ENCODE measurements at places on chromosomes 16 and 17.
A peak's percentile ranks its signal among the peaks of the same experiment; 100 is the strongest.

DNA sequence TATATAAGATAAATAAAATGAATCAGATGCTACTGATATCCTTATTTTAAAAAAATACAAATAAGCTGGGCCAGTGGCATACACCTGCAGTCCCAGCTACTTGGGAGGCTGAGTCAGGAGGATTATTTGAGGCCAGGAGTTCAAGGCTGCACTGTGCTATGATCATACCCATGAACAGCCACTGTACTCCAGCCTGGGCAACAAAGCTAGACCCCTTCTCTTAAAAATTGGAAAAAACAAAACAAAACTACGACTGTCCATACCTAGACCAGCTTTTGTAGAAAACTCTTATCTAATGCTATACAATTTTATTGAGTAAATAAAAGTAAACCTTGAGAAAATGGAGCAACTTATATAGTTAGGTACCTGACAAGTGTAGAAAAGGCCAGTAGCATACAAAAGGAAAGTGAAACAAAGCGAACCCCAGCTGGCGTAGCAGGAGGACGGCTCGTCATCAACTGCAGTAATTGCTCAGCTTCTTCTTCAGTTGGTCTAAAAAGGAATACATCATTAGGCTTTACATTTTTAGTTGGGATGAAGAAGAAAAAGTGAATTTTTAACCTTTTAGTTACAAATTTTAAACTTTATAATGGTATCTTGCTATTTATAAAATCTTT, 23.6 kb downstream of the INTS2 start:
- DNase-seq = peak; percentile 5

DNA sequence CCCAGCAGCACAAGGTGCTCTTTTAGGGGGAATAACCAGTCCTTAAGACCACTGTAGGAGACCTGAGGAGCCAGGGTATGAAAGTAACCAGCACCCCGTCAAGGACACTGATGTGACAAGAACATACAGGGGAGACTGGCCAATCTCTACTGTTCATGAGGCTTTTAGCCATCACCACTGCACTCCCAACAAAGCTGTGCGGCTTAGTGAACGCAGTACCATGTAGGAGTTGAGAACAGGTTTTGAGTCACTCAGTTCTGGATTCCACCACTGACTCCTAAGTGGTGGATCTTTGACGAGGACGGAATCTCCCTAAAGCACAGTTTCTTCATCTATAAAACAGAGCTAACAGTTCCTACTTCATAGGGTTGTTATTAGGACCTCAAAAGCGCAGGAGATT, 26.8 kb downstream of the COG4 start:
- DNase-seq = no peak

GRCh38 chr17:76329664-76330063, 21.6 kb upstream of the QRICH2 start:
- no peak for DNase-seq

DNA sequence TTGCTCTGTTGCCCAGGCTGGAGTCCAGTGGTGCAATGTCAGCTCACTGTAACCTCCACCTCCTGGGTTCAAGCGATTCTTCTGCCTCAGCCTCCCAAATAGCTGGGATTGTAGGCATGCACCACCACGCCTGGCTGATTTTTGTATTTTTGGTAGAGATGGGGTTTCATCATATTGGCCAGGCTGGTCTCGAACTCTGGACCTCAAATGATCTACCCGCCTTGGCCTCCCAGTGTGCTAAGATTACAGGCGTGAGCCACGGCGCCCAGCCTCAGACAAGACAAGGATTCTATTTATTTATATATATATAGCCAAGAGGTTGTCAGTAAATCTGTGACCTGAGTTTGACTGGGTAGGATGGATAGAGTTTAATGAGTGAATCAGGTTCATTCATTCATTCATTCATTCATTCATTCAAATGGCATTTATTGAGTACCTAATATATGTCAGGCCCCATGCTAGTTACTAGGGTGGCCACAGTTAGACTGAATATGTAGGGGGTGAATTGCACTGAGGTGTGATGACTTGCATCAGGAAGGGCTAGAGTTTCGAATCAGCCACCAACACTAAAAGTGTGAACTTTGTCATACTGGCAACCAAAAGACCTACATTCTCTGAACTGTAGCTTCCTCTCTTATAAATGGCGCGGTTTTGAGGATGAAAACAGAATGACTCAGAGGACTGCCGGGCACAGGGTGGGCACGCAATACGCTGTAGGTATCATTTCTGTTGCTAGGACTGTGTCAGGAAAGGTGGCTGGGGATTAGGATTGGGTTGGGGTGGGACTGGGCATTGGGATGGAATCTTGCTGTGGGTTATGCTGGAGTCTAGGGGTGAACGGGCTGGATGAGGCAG, 37.8 kb downstream of the ITGAE start:
- DNase-seq = peak; percentile 60

DNA sequence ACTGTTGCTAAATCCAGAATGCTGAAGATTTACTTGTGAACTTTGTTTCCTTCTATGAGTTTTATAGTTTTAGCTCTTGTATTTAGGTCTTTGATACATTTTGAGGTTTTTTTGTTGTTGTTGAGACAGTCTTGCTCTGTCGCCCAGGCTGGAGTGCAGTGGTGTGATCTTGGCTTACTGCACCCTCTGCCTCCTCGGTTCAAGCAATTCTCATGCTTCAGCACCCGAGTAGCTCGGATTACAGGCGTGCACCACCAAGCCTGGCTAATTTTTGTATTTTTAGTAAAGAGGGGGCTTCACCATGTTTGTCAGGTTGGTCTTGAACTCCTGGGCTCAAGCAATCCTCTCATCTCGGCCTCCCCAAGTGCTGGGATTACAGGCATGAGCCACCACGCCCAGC, 14.4 kb downstream of the TENT4B start:
- no peak for DNase-seq

GRCh38 chr17:51044976-51045375, 75.7 kb downstream of the SPAG9 start:
- no peak for DNase-seq

DNA sequence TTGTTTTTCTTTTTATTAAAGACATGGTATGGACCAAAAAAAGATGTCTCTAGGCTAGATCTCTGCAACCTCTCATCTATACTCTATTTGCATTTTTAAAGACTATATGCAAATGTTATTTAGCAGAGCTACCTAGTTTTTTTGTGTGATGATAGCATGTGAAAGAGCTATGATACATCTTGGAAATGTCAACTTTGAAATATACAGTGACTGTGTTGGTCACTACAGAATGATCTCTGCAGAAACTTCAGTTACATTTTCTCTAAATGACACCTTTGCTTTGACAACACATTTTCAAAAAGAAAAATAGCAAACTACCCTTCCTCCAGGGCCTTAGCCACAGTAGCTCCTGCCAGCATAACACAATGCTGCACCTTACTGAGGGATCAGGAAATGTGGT, 86.6 kb downstream of the PRKCB start:
- no peak for DNase-seq

DNA sequence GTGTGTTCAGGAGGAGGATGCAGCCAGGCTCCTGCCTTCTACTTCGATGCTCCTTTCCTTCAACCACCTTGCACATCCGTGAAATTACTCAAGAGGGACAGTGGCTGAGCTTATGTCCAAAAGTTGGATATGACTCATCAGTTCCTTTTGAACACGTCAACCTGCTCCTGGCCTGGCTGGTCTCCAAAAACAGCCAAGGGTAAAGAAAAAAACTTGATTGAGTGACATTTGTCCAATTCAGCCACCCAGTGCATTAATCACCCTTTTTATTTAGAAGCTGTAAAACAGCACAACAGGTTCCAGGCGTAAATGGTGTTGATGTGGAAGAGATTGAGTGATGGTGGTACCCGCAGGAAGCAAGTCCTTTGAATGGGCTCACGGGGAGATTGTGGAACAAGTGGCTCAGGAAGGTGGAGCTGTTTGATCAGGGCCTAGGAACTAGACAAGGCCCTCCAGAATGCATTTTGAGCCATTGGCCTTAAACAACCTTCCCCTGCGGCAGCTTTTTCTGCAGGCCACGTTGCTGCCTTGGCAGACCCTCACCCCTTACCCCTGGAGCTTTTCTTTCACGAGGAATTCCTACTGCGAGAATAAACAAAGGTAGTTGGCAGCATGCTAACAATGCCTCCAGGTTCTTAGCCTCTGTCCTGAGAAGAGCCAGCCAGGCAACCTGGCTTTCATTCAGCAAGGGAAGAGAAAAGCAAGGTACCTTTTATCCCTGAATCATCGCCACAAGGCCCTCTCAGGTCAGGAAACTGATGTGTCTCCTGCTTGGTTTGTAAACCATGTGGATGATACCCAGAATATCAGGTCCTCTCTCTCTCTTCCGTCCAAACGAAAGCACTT, 173.3 kb upstream of the CACNG5 start:
- no peak for DNase-seq

GRCh38 chr17:79000396-79001189, 9.0 kb downstream of the CANT1 start:
- no peak for DNase-seq

DNA sequence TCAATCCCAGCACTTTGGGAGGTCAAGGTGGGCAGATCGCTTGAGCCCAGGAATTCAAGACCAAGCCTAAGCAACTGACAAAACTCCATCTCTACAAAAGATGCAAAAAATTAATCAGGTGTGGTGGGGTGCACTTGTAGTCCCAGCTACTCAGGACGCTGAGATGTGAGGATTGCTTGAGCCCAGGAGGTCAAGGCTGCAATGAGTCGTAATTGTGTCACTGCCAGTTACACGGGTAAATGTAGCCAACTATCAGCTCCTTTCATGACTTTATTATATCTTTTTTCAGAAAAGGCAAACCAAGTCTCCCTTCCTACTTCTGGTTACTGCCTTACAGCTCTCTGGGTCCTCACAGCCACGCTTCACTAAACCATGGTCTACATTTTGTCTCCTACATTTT, 4.0 kb downstream of the SDF2 start:
- DNase-seq = no peak

DNA sequence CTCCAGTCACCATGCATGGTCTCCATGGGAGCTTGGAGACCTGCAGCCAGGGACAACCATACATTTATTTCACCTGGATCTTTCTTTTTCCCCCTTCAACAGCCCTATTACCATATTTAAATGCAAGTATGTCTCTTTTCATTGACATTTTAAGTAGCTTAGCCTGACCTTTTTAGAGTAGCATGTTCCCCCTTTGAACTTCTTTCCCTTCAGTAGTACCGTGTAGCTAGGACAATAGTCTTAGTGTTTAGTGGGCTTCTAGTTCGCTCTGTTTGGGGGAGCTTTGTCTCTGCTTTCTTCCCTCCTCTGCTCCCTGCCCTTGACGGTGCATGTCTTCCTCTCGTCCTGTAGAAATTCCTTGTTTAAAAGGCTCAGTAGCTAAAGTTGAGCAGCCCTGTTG, 94.6 kb downstream of the CCDC182 start:
- no peak for DNase-seq

DNA sequence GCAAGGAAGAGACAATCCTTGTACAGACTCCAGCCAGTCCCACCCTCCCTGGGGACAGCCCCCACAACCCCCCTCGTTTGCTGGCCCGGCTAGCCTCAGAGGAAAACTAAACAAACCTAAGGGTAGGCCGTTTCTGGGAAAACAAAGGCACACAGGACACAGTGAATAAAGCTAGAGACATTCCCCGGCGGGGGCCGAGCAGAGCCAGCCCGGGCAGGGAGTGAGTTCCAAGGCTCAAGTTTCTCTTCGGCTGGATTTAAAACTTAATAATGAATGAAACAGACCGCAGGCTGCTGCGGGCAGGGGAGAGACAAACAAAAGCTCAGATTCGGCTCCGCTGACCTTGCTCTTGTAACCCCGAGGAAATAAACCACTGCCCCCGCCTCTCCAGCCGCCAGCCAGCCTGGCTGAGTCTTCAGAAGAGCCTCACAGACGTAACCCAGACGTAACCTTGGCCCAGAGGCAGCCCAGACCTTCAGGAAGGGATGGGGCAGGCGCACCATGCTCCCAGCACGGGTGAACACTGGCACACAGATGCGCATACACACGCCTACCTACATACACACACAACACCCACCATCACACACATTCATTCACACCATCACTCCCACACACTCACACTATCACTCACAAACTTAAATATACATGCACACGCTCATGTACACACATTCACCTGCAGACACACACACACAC, 216.0 kb downstream of the ZNF423 start:
- DNase-seq = no peak

DNA sequence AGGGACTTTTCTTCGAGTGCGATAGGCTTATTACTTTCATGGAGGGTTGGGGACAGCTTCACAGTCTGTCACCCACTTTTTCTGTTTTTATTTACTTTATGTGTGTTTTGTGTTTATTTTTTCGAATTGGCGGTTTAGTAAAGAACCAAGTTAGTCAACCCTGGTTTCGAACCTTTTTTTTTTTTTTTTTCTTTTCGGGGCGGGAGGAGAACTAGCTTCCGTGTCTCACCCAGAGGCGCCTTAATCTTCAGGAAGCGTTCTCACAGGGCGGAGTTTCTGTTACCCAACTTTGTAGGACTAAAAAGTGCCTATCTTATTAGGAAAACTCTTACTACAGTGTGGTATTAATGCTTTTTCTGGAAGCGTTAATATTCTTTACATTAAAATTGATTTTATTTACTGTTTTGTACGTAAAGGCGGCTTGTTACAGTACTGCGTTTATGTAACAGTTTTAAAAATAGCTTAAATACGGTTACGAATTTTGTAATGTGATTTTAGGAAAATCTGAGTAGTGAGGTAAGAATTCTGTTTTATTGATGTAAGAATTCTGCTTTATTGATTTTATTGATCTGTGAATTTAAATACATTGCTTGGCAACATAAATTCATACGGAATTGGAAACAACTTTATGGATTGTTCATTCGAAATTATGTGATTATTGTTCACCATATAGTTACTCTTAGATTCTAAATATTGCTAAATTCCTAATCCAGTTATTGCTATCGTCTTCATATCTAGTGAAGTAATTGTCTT, 885 bp downstream of the ZNF207 start:
- peak; percentile 32 for DNase-seq

GRCh38 chr16:25224731-25225319, 8.1 kb downstream of the AQP8 start:
- no peak for DNase-seq

DNA sequence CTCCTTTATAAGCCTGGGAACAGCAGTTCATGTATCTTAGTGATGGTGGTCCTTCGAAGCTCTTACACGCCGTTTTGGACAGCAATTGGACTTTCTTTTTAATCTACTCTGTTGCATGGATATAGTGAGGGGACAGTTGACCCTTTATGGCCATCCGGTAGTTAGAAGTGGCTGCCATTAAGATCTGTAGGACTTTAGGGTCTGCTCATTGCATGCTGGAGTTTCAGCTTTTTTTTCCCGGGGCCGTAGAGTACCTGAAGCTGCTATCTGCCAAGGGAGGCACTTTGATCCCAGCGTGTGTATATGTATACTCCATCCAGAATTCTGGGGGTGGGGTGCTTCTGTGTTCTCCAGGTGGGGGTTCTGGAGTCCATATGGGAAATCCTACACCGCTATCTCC, 1.2 kb downstream of the CYB5D1 start:
- no peak for DNase-seq

- DNase-seq = peak; percentile 35
These were observed 13.3 kb upstream of the SDK2 start for GRCh38 chr17:73657473-73658116.

DNA sequence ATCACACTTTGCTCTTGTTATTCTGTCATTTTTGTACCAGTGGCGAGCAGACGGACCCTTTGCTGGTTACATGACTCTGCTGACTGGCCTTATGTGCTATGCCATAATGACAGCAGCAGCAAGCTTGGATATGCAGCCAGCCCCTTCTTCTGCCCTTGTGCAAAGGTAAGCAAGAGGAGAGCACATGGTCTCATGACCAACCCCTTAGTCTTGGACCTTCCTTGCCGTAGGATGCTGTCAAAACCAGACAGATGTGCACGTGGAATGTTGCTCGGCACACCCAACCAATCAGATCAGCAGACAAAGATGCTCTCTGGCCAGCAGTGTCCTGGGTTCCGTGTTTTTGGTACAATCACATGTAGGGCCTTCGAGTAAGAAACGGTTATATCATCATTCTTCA, 4.8 kb upstream of the N4BP1 start:
- no peak for DNase-seq

GRCh38 chr16:72458035-72458434, 286.1 kb upstream of the PMFBP1 start:
- DNase-seq = no peak

Data from activated gamma-delta T cell treated with Interleukin-2 at 50 U/mL for 16 hours (primary cell).